ENCODE measurements at places on chromosomes 7 and 10. TPM values are rescaled to one million over a fixed set of nuclear protein-coding genes. Genes with fewer than 3 reads are reported as not detected.

- DNase-seq: no peak
These were observed 50.0 kb downstream of the PRPF18 start for GRCh38 chr10:13636776-13637175.

GRCh38 chr10:14529351-14529750 is 198.6 kb upstream of the FRMD4A start:
- no peak for DNase-seq

DNA sequence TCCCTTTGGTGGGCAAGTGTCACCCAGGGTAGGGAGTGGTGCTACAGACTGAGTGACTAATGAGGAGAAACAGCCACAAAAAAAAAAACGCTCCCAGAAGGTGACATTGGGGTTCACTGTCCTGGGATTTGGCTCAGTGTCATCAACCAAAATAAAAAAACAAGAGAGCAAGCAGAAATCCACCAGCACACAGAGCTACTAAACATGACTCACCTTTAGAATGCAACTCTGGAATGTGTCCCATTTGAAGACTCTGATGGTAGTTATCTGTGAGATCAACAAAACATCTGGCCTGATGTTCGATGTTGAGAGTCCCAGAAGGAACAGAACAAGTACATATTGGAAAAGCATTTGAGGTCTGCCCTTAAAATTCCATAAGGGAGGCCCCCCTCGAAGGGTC is 200.3 kb upstream of the LYZL2 start:
- no peak for DNase-seq

DNA sequence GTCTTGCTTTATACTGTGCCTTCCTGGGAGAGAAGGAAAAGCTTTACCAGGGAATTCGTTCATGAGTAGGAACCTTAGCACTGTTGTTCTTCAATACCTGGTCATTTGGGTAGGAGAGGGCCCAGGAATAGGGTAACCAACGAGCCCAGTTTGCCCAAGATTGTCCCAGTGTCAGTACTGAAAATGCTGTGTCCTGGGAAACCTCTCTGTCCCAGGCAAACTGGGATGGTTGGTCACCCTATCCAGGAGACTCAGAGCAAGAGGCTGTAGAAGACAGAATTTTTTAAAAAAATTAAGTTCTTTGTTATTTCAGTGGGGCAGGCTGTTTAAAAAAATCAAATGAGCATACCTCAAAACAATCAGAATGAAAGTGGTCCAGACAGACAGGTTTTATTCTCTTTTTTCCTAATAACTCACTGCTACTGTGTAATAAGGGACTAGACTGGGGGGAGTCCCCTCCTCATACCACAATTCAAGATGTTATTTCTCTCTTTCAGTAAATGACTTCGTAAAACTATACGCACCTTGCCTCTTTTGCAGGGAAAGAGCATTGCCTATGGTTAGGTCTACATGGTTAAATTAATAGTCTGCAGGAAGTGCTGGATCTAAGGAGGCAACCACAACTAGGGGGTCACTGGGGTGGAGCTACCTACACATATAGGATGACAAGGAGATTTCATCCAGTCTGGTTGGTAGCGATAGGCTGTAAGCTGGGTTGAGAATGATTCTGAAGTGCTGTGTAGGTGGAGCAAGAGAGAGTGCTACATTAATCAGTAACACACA is 41.1 kb upstream of the FAM133B start:
- no peak for DNase-seq

- no peak for DNase-seq
These were observed 903 bp upstream of the NT5C2 start for GRCh38 chr10:103193820-103194529.

Gene GPER1
- 0.33 TPM for total RNA-seq

Gene COL28A1
- total RNA-seq: 0.16 TPM
